ENCODE measurements at places on chromosomes 2 and 18.

- H3K4me1 ChIP-seq = no peaks in the 10 kb centered on the region
- H3K27me3 ChIP-seq = peaks cover 3% of the 10 kb centered on the region
- H3K4me3 ChIP-seq = no peak overlapping the region
- H3K27ac ChIP-seq = no peak overlapping the region
- DNase-seq = no peak
Measured at GRCh38 chr2:75853436-75853835, 142.7 kb upstream of the GCFC2 start.

DNA sequence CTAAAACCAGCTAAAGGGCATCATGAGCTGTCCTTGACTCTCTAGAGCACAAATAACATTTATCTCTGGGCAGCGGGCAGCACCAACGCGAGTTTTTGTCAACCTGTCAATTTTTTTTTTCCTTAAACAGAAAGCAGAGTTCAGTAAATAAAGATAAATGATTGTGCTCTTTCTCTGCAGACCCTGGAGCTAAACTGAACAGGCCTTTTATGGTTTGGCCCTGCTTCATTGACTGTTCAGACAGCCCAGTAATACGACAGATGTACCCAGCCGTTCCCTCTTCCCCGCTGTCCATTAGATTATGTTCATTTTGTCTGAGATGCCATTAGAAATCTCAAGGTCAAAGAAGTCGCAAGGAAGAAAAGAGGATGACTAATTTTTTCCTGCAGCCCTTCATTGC, 280.5 kb upstream of the PIK3C3 start:
- no peak for DNase-seq
- no peaks in the 10 kb centered on the region for H3K27me3 ChIP-seq
- H3K27ac ChIP-seq = no peak overlapping the region
- H3K36me3 ChIP-seq = no peaks in the 10 kb centered on the region
- no peaks in the 10 kb centered on the region for H3K4me1 ChIP-seq
- no peak overlapping the region for H3K4me3 ChIP-seq

DNA sequence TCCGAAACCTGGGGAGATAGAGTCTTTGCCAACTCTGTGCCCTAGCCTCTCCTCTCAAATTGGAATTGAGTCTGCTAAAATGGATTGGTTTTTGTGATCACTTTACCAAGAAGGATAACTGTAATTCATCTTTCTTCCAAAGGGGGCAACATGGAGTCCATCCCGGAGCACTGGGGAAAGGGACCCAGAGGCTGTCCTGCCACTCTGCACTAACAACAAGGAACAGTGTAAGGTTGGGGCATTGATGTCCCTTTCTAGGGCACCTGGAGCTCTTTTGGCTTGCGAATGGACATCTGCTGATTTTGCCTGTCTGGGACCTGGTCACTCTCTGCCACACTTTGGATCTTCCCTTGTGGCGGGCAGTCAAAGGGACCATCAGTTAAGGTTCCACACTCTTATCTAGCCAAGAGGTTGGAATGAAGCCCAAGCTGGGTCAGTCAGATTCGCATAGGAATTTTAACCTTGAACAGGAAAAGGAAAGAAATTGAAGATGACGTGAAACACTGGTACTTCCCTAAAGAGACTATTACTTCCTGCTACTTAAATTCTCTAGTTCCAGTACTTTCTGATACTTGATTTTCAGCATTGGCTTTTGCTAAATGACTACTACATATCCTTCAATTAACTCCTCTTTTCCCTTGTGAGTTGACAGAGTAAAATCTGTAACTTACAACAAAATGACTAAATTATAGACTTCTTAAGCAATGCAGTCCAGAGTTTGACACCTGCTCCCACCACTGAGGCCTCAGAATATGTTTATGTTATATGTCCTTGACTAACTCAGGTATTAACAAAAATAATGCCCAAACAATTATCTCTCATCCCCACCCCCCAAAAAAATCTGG, 64.7 kb upstream of the KLF7 start:
- H3K36me3 ChIP-seq = no peaks in the 10 kb centered on the region
- H3K27me3 ChIP-seq = peaks cover 3% of the 10 kb centered on the region

GRCh38 chr18:25459814-25460213, 107.8 kb upstream of the ZNF521 start:
- no peaks in the 10 kb centered on the region for H3K27me3 ChIP-seq
- no peaks in the 10 kb centered on the region for H3K36me3 ChIP-seq
- no peaks in the 10 kb centered on the region for H3K4me1 ChIP-seq
- no peak for DNase-seq

DNA sequence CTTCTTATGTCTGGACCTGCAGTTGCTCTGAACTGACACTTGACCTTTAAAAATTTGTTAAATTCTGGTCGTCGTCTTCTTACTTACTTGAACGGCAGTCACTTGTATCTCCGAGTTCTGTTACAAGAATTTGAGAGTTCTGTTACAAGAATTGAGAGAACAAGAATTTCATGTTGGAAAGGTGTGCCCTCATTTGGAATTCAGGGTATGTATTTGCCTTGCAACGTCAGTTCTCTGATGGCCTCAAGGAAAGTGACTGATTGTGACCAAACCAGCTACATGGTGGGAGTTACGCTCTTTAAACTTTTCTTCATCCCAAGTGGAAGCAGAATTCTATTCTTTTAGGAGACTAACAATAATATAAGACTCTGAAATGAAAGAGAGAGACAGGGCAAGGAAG, 320.0 kb upstream of the TRIB2 start:
- H3K4me3 ChIP-seq = no peak overlapping the region
- no peak for DNase-seq
- H3K27me3 ChIP-seq = no peaks in the 10 kb centered on the region
- H3K27ac ChIP-seq = no peak overlapping the region

DNA sequence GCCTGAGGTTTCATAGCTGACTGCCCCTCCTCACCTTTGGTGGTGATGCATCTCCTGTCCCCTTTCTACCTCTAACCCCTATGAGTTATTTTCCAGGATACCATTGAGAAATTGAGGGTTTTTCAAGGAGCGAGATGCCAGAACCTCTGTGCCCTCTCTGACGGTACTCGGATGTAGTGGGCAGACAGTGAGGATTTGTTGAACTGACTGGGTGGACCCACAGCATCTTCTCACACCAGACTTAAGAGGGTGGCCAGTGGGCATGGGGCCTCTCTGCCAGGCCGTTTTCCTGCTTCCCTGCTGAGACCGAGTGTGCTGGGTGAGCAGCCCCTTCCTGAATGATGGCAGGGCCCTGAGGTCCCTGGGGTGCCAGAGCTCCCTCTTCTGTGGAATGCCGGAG, 46.3 kb downstream of the ARHGEF4 start:
- H3K36me3 ChIP-seq = no peaks in the 10 kb centered on the region
- H3K27me3 ChIP-seq = no peaks in the 10 kb centered on the region
- H3K4me3 ChIP-seq = no peak overlapping the region
- DNase-seq = no peak

DNA sequence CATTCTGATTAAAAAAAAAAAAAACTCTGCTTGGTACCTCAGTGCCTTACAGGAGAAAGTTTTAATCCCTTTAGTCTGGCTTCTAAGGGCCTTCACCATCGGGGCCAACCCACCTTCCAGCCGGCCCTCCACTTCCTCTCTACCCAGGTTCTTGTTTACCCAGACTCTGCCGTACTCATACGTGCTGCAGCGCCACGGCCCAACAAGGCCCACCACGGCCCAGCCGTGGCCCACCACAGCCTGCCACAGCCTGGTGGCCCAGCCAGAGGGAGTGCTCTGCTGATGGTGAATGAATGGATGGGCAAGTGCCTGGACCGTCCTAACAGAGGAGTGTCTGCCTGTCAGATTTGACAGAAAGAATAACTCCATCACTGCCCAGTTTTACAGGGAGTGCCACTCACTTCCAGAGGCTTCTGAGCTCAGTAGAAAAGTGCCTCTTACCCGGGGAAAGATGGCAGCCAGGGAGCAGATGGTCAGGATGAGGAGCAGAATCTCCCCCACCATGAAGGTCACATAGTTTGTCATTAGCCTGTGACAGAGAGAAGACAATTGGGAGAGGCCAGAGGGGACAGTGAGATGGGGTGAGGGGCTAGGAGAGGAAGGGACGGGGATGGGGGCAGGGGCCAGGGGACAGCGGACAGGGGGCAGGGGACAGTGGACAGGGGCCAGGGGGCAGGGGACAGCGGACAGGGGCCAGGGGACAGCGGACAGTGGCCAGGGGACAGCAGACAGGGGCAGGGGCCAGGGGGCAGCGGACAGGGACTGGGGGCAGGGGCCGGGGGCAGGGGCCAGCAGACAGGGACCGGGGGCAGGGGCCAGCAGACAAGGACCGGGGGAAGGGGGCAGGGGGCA, 38.2 kb downstream of the CENPO start:
- peaks cover 9% of the 10 kb centered on the region for H3K4me1 ChIP-seq
- no peak overlapping the region for H3K4me3 ChIP-seq
- peaks cover 13% of the 10 kb centered on the region for H3K36me3 ChIP-seq
- H3K27ac ChIP-seq = no peak overlapping the region
- DNase-seq = no peak

DNA sequence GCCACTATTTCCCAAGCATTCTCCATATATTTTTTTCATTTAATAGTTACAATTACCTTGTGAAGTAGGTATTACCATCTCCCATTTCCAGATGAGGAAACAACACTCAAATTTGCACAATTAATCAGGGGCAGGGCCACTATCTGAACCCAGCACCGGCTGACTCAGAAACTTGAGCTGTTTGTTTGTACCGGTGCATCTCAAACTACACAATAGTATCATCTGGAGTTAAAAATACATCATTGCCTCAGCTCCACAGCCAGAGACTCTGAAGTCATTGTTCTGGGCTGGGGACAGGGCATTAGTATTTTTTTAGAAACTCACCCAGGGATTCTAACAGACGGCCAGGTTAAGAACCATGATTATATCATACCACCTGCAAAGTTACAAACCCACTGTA, 55.9 kb downstream of the CDCA7 start:
- H3K4me1 ChIP-seq = no peaks in the 10 kb centered on the region
- no peaks in the 10 kb centered on the region for H3K36me3 ChIP-seq
- no peak overlapping the region for H3K4me3 ChIP-seq

DNA sequence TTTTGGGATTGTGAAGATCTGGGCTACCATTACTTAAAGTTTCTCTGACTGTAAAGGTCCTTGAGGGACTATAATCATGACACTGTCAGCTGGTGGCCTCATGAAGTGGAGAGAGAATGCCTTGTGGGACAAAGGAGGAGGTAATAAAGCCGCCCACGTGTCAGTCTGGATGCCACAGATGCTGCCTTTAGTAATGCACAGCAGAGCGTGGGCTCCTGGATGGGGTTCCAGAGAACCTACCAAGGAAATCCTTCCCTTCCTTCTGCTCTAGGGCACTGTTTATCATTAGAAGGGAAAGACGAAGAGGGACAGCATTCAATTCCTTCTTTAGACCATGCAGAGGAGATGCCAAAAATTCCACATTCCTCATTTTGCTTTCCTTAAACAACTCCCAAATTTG, 63.5 kb downstream of the COL5A2 start:
- H3K27ac ChIP-seq = peak overlapping the region; percentile 42
- H3K4me1 ChIP-seq = peaks cover 21% of the 10 kb centered on the region
- peak; percentile 9 for DNase-seq
- H3K4me3 ChIP-seq = no peak overlapping the region
- H3K36me3 ChIP-seq = no peaks in the 10 kb centered on the region

DNA sequence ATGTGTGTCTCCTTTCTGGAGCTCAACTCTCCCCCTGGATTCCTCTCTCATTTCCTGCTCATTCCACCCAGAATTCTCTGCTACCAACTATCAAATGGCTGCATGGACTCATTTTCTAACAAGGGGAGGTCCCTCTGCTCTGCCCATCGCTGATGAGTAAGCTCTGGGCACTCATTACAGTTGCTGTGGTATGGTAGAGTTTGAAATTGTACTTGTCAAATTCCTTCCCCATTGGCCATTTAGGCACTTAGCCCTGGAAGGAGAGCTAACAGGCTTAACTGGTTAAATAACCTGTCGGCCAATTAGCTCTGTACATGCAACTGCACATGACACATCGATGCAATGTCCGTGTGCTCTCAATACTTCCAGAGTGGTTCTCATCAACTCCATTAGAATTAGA, 20.4 kb downstream of the COL6A3 start:
- H3K27ac ChIP-seq = no peak overlapping the region
- no peaks in the 10 kb centered on the region for H3K36me3 ChIP-seq
- no peaks in the 10 kb centered on the region for H3K4me1 ChIP-seq
- H3K27me3 ChIP-seq = no peaks in the 10 kb centered on the region

GRCh38 chr2:98514879-98515249, 70.2 kb downstream of the INPP4A start:
- H3K27me3 ChIP-seq = no peaks in the 10 kb centered on the region
- H3K4me3 ChIP-seq = no peak overlapping the region

DNA sequence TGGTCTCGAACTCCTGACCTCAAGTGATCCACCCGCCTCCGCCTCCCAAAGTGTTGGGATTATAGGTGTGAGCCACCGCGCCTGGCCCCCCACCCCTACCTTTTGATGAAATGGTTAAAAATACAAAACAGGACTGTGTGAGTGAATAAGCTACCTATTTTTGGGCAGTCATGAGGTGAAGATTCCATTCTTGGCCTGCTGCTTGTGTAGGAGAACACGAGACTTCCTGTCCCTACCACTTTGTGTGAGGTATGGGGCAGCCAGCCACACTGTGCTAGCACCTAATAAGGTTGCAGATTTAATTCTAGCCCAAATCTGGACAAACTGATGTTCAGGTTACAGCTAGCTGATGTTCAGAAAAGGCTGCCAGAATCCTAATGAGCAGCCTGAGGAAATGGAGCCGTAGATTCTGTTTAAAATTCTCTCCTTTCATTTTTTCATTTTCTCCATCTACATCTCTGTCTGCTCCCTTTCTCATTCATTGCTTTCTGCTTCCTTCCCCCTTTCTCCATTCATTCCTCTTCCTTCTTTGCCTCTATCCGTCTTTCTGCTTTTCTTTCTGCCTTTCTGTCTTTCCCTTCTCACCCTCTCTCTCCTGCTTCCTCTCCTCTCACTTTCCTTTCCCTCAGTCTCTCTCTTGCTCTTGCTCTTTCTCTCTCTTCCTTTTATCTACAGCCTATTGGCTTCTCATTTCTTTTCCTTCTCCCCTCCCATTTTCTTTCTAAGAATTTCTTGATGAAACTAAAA, 4.6 kb upstream of the LTBP1 start:
- H3K4me3 ChIP-seq = no peak overlapping the region
- H3K36me3 ChIP-seq = no peaks in the 10 kb centered on the region
- H3K27ac ChIP-seq = no peak overlapping the region
- no peaks in the 10 kb centered on the region for H3K4me1 ChIP-seq

DNA sequence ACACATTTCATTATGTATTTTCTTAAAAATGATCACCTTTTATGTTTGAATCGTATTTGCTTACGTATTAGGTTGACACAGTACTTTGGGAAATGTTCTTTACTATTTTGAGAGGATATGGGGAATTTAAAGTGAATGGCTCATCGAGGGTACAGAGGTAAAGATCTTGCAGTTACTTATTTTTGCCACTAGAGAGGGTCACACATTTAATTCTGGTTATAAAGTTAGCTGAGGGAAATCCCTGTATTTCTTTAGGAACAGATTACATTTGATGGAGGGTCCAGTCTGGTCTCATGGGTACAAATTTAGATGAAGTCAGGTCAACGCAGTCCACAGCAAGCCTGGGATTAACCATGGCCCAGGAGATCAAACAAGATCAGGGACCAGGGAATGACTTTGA, 24.5 kb downstream of the DYNC2LI1 start:
- no peaks in the 10 kb centered on the region for H3K27me3 ChIP-seq
- no peaks in the 10 kb centered on the region for H3K4me1 ChIP-seq
- H3K4me3 ChIP-seq = no peak overlapping the region
- H3K36me3 ChIP-seq = peaks cover 3% of the 10 kb centered on the region

- no peak overlapping the region for H3K4me3 ChIP-seq
- DNase-seq = no peak
- H3K4me1 ChIP-seq = no peaks in the 10 kb centered on the region
- H3K27me3 ChIP-seq = no peaks in the 10 kb centered on the region
- H3K27ac ChIP-seq = no peak overlapping the region
Measured at GRCh38 chr18:11177382-11177781, 28.0 kb upstream of the PIEZO2 start.

GRCh38 chr18:22063672-22064071, 105.7 kb upstream of the GATA6 start:
- H3K4me3 ChIP-seq = no peak overlapping the region
- peaks cover 3% of the 10 kb centered on the region for H3K4me1 ChIP-seq
- H3K27me3 ChIP-seq = peaks cover 5% of the 10 kb centered on the region
- no peaks in the 10 kb centered on the region for H3K36me3 ChIP-seq
- H3K27ac ChIP-seq = no peak overlapping the region
